Activated CD4-positive, alpha-beta T cell treated with anti-CD3 and anti-CD28 coated beads for 1 hour (primary cell): ENCODE measurements at places on chromosomes 1 and 21.

DNA sequence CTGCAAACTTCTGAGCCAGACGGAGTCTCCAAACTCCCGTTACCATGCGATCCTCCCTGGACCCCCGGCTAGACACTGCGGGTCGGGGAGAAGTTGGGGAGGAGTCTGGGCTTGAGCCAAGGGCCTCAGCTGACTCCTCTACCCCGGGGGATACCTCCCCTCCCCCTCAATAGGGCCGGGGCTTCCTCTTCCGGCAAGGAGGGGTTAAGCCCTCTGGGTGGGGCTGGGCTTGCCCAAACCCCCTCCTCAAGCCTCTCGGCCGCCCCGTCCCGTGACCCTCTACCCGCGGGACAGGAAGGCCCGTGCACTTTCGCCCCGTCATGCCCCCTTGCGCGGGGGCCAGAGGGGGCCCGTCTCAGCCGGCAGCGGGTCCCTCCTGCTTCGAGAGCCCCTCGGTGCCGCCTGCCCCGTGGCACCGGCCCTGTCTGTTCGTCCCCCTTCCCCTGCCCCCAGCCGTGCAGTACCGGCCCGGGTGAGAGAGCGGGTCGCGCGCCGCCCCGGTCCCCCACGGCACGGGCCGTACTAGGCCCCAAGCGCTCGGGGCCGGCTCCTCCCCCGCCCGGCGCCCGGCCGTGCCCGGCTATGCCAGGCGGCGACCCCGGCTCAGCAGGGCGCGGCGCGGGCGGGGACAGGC lies 652 bp downstream of the ARL8A start:
- DNase-seq: no peak

- DNase-seq: no peak
Measured at GRCh38 chr21:24714646-24715200, 892.6 kb downstream of the MRPL39 start.

DNA sequence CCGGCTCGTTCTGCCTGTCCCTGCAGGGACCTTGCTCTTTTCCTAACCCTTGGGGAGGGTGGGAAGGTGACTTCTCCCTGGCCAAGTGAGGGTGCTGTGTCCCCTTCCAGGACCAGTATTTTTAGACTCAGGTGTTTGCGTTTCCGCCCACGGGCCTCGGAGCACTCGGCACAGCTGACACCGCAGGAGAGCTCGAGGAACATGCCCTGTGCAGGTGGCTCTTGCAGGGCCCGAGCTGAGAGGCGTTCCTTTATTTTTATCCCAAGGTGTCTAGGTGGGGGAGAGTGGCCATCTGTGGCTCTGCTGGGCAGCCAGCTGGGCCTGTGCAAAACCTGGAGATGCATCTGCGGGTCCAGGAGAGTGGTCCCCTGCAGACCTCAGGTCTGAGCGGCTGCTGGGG lies 16.0 kb downstream of the PLCH2 start:
- DNase-seq: no peak

DNA sequence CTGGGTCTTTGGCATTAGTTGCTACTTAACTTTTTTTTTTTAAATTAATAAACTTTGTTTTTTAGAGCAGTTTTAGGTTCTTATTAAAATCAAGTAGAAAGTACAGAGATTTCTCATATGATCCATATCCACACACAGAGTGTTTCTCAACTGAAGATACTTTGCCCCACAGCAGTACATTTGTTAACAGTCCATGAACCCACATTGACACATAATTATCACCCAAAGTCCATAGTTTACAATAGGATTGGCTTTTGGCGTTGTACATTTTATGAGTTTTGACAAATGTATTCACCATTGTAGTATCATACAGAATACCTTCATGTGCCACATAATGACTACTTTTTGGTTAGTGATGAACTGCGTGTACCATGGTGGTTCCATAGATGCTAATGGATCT lies 106.8 kb downstream of the ADGRL2 start:
- no peak for DNase-seq

DNA sequence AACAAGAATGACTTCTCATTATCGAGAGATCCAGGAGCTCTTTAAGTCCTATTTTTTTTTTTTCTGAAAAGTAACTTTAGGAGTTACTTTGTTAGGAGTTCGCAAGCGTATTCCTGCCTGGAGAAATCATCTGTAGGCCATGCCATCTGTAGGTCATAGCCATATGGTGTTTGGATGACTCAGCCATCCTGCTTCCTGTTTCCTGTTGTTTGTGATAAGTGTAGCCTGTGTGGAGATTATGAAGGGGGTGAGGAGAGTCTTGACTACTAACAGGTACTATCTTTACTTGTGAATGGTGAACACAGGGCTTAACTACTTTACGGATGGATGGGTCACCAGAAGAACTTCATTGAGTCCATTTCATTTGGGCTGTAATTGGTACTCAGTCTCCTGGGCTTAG lies 327.2 kb downstream of the PTPRU start:
- DNase-seq: no peak

- DNase-seq: no peak
Measured at GRCh38 chr1:81408419-81408818, 392.3 kb upstream of the ADGRL2 start.

GRCh38 chr1:89781494-89782126 lies 39.2 kb upstream of the LRRC8D start:
- peak; percentile 55 for DNase-seq

DNA sequence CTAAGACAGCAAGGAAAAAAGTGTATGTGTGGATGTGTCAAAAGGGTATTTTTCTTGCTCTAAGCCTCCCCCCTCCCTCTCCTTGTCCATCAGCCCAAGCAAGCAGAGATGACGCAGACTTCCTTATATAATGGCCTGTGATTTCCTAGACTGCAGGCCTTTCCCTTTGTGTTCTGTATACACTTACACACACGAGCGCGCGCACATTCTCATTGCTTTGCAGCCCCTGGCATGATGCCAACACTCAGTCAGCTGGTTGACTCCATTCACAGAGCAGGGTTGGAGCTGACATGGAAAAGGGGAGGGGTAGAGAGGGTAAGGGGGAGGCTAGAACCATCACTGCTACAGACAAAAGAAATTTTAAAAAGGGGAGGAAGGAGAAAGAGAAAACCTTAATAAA lies 41.8 kb downstream of the GATAD2B start:
- DNase-seq: no peak

GRCh38 chr1:114828251-114828650 lies 26.4 kb upstream of the SYCP1 start:
- no peak for DNase-seq

GRCh38 chr1:118116909-118117308 lies 68.1 kb downstream of the SPAG17 start:
- no peak for DNase-seq

- DNase-seq: no peak
Measured at GRCh38 chr1:20660847-20661206, 342 bp downstream of the DDOST start.

DNA sequence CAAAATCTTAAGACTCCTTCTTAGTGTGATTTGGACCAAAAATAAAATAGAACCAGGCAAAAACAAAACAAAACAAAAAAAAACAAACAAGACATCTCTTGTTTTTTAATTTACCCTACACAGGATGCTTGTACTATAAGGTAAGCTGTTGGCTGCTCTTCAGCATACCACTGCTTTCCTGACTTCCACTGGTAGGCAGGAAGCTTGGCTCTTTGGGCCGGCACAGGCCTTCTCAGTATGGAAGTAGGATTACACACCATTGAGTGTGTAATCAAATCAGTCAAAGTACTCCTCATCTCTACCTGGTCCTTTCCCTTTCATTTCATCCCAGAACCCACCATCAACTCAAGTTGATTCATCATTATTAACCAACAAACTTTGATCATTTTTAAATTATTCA lies 61.9 kb upstream of the RGS1 start:
- no peak for DNase-seq

- no peak for DNase-seq
Measured at GRCh38 chr21:36852864-36853263, 113.6 kb downstream of the HLCS start.

GRCh38 chr1:246418565-246419312 lies 88.3 kb downstream of the SMYD3 start:
- no peak for DNase-seq

GRCh38 chr1:94646786-94647555 lies 105.4 kb upstream of the F3 start:
- DNase-seq: no peak
